ENCODE measurements at places on chromosomes 12 and 14.

- no peak for DNase-seq
Measured at GRCh38 chr12:23891115-23891514, 58.4 kb downstream of the SOX5 start.

DNA sequence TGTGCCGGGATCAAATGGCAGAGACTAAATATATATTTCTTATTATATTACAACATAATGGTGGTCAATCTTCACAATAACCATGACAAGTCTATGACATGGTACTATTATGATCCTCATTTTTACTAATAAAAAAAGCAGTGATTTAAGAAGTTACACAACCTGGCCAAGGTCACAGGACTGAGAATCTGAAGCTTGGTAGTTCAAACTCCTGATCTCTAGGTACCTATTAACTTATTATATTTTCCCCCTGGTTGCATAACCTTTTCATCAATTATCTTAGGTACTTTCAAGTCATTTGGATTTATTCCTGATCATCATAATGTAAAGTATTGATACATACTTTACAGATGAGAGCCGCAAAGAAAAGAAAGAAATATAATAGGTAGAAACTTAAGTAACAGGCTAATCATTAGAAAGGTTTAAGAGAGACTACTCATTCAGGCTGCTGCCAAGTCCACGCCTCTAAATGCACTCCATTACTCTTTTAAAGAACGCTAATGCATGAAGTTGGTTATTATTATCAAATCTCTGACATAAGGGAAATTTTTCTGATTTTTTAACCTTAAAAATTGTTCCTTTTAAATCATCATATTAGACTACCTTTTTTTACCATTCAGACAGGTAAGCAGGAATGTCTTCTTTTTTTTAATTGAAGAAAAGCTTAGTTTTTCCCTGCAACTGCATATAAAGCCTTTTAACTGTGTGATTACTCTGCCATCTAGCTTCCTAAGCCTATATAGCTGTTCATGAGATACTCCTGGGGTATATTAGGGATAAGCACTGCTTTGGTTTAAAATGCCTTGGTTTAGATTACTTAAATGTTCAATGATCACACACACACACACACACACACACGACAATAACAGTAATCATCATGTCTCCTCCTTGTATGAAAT is 35.6 kb downstream of the RPS29 start:
- no peak for DNase-seq

DNA sequence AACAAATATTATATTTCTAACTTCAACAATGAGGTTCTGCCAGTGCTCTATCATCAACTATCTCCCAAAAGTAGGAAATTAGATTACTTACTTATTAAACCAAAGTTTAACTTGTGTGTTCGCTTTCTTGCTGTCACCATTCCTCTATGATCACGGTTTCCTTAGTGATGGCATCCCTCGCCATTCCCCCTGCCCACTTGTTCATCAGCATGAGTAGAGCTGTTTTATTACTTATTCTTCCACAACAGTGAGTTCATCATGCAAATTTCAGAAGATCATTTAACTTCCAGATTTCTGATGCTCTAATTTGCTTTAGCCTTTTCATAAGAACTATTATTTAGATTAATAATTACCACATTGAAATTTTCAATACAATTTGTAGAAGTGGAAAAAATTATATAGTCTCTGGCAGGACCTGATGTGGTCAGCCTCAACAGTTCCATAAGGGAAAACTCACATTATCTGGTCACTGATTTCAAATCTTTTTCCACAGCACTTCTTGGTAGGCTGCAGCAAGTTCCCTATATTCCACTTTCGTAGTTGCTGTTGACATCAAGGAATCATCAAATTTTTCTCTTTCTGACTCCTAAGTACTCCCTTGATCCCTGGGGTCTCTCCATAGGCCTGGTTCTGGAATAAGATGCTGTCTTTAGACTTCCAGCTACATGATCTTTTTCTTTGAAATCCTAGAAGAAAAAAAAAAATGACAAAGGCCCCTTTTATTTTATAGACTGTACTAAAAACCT is 174.6 kb downstream of the RASSF9 start:
- no peak for DNase-seq

GRCh38 chr12:29350080-29350479 is 30.9 kb downstream of the ERGIC2 start:
- no peak for DNase-seq

DNA sequence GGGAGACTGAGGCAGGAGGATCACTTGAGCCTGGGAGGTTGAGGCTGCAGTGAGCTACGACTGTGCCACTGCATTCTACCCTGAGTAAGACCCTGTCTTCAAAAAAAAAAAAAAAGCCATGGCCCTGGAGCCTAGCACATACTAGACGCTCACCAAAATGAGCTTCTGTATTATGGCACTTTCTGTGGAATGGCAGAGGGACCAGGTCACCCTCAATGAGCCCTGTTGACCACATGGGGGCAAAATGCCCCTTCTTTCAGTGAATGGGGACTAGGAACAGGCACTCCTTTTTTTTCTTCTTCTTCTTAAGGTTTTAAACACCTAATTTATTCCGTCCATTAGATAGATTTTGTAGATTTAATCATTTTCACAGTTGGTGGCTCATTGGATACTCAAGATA is 50.5 kb downstream of the FAM222A start:
- no peak for DNase-seq

GRCh38 chr12:52672321-52672933 is 7.8 kb downstream of the KRT1 start:
- no peak for DNase-seq

DNA sequence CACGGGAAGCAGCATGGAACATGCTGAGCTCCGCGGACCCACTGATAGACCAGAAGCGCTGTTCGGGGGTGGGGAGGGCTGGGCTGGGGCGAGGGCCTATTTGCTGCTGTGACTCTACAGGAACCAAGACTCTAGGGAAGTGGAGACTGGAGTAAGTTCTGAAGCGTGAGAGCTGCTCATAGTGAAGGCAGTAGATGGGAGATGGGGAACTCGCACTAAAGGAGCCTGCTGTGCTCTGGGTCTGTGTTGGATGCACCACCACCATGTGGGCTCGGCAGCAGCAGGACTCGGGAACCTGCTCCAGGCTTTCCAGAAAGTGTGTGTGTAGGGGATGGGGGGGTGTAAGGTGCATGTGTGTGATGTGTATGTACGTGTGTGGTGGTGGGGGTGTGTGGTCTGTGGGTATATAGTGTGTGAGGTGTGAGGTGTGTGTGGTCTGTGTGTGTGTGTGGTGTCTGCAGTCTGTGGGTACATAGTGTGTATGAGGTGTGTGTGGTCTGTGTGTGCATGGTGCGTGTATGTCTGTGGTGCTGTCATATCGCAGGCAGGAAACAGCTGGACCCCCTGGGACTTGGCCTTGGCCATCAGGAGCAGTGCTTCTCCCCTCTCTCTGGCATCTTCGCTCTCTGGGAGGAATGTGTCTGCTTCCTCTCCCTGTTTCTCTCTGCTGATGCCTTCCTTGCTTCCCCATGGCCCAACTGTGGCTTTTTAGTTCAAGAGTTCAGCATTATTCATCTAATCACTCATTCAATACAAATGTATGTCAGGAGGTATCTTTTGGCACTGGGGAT is 378.9 kb downstream of the FUT8 start:
- DNase-seq, result no peak

DNA sequence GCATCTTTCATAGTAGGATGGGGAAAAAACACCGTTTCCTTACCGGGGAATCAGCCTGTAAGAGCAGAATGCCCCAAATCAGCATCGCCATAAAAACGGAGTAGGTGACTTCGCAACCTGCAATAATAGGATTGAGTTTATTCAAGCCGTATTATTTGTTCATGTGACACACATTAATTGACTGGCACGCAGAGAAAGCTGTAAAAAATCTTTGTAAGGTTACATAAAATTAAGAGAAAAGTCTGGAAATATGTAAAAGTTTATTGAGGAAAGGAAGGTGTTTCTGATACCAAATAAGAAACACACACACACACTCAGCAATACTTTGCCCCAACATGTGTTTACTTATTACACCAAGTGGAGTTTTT is 628 bp upstream of the CAPRIN2 start:
- DNase-seq, result no peak

- no peak for DNase-seq
Measured at GRCh38 chr12:30048371-30048770, 264.6 kb upstream of the TMTC1 start.

- no peak for DNase-seq
Measured at GRCh38 chr12:120994589-120995337, 16.4 kb downstream of the HNF1A start.

DNA sequence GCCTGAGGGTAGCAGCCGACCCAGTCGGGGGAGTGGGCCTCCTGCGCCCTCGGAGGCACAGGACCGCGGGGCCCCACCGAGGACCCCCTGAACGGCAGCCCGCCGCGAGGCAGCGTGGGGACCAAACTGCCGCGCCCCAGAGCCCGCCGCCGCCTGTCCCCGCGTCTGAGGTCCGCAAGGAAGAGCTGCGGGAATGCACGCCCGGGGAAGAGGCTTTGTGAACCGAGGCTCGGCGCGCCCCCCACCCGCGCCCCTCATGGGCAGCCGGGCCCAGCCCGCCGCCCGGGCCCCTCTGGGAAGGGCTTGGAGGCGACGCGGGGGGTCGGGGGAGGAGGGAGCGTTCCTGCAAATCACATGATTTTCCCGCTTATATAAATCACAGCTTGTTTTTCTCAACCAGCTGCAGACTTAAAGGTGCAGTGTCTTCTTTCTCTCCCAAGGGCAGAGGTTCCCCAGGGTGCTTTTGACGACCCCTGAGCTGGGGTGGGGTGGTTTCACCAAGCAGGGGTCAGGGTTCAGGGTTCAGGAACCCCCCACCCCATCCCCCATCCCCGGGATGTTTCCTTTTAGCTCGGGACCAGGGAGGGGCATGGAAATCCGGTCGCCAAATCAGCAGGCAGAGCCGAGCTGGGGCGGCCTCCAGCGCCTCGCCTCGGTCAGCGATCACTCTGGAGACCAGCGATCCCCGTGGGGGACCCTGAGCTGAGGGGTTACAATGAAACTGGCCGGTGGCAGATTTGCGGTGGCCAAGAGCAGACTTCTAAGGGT is 44.7 kb upstream of the ATP23 start:
- DNase-seq, result no peak

GRCh38 chr12:77938301-77938700 is 107.6 kb downstream of the NAV3 start:
- DNase-seq, result no peak

DNA sequence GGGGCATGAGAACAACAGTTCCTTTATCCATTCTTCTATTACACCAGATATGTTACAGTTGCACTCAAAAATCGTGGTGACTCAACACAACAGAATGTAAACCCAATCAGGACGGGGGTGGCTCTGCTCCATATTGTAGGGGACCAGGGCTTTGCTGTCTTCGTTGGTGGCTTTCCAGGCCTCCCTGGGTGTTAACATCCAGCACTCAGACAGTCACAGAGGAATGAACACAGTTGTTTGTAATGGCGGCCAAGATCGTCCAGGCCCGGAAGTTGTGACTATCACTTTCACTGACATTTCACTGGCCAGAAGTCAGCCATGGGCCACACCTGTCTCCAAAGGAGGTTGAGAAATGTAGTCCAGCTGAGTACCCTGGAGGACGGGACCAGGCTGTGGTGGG is 204.1 kb downstream of the CACNA1C start:
- no peak for DNase-seq

GRCh38 chr14:89129570-89129969 is 287.5 kb downstream of the FOXN3 start:
- no peak for DNase-seq

All from stimulated activated CD4-positive, alpha-beta T cell treated with anti-CD3 and anti-CD28 coated beads, TNF-alpha, amount 100 ng/mL, for 24 hours (primary cell).